ENCODE measurements at places on chromosomes 4 and X.

- peak; percentile 31 for DNase-seq
These were observed 1.4 kb downstream of the MAGED1 start for GRCh38 chrX:51894697-51895336.

- DNase-seq: no peak
These were observed 60.8 kb upstream of the MSANTD1 start for GRCh38 chr4:3188118-3188517.

GRCh38 chr4:187304133-187304532 is 580.5 kb upstream of the FAT1 start:
- no peak for DNase-seq

- no peak for DNase-seq
These were observed 105.1 kb upstream of the LIMCH1 start for GRCh38 chr4:41432881-41433280.

GRCh38 chrX:68203211-68203610 is 230.1 kb downstream of the OPHN1 start:
- DNase-seq: no peak

DNA sequence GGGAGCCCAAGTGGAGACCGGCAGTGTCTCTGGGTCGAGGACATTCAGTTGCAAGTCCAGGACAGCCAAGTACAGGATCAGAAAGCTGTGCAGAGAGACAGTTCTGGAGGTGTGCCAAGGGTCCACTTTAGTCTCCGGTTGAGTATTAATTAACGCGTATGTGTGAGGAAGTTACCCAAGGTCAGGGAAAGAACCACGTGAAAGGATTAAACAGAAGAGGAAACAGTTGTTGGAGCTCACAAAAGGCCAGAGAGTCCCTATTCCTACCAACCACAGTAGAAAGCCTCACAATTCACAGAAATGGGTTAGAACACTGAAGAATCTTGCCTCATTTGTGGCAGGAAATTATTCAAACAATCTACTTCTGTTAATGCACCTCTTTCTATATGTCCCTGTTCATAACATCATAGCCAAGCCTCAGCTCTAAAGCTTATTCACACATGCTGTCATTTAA is 17.9 kb upstream of the NSUN7 start:
- DNase-seq: no peak

DNA sequence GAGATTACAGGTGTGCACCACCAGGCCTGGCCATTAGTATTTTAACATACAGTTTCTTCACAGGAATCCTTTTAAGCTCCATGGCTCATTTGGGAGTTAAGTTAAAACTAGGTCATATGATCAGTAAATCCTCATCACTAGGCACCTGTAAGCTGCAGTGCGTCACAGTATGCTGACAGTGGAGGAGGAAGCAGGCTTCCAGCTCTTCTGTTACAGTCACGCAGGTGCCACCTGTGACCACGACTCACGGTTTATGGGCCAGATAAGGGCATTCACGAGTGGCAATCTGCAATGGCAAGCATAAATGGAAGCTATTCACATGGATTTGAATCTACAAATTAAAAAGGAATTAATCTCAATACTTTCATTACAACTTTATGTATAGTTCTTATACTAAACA is 129.4 kb upstream of the BCOR start:
- DNase-seq: no peak

- no peak for DNase-seq
These were observed 18.2 kb downstream of the RGS12 start for GRCh38 chr4:3311095-3311372.

GRCh38 chr4:79173186-79173585 is 152.7 kb downstream of the NAA11 start:
- no peak for DNase-seq

GRCh38 chrX:2500091-2500802 is 529 bp downstream of the DHRSX start:
- DNase-seq: no peak

DNA sequence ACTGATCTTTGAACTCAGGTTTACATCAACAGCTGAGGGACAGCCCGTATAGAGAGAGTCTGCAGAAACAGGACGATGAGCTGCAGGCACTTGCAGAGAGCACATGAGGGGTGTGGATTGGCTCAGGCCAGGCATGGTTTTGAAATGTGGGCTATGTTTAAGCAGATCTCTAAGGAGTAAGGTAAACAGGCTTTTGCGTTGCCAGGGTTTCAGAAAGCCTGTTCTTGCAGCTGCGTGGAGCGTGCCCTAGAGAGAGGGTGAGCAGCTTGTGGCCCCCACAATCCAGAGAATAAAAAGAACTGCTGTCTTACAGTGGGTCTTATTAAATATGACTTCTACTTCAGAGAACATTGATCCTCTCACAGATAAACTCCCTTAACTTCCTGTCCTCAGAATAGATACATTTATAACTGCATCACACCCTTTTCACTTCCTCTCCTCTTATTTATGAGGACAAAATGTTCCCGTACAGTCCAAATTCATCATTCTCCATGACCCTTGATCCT is 64.1 kb downstream of the TMA16 start:
- DNase-seq: no peak

DNA sequence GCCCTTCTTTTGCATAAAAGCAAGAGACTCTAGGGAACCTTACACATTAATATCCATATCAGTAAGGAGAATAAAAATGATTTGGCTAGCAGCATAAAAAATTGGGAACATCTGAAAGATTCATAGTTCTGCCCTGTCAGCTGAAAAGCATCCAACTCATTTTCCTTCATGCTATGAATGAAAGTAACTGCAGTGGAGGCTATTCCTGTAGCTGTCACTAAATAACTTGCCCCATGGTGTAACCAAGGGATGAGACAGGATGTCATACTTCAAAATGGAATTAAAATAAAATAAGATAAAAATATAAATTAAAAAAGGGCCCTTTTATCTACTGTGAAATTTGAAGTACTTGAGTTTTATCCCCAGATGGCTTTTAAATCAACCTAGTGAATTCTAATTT is 878.8 kb downstream of the C4orf33 start:
- DNase-seq: no peak

DNA sequence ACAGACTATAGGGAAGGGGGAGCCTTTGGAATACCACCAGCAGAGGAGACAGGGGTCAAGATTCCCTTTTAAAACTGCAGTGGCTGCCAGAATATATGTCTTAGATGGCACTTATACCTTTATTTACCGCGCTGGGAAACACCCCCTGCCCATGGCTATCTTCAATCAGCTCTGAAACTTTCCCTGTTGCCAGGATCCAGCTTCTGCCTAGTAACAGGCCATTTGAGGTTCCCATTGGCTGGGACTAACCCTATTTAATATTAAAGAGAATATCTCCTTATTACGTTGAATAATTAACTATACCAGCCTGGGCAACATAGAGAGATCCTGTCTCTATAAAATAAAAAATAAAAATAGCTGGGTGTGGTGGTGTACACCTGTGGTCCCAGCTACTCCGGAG is 23.8 kb downstream of the SOWAHB start:
- peak; percentile 25 for DNase-seq

GRCh38 chrX:136166221-136166855 is 19.0 kb downstream of the FHL1 start:
- DNase-seq: no peak

GRCh38 chr4:113633467-113633866 is 128.1 kb downstream of the CAMK2D start:
- DNase-seq: no peak

- DNase-seq: peak; percentile 44
These were observed 194.0 kb downstream of the GASK1B start for GRCh38 chr4:157978680-157979361.

DNA sequence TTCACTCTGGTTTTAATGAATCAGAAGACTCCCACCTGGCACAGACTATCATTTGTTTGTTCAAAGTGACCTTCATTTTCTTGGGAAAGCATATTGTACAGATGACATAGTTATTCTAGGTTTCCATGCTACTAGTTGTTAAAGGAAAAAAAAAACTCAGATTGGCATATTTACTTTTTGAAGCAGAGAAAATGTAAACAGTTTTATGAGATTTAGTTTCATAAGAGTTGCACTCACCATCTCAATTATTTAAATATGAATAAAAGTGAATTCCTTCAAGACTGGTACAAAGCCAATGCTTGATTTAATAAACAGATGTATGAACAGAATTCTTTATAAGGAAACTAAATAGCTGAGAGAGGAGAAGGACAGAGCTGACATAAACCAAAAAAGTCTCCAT is 280.3 kb upstream of the UGT8 start:
- no peak for DNase-seq

GRCh38 chr4:35739308-35739707 is 505.0 kb downstream of the ARAP2 start:
- DNase-seq: no peak

DNA sequence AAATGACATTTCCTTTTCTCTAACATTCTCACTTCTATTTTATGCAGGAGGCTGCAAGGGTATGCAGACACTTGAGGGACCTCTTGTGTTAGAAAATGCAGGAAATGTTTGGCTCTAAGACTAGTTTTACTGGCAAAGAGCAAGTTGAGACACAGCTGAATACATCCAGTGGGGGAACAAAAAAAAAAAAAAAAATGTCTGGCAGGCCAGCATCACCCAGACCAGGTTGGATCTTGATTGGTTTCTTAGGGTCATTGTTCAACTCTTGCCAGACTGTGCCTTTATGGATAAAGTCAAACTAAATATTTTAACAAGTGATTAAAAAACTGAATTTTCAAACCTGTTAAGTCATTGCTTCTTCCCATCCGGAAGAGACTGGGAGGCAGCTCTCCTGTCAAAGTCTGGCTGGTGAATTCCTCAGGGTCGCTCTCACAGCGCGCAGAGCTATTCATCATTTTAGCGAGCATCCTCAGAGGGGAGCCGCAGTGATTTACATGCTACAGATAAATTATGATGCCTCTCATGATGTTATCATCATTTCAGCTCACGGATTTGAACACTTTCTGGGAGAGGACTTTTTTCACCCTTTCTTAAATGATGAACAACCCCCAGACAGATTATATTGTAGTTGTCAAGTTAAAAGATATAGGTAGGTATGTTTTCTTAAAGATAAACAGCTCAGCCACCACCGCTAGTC is 23.6 kb upstream of the PACRGL start:
- DNase-seq: no peak

- no peak for DNase-seq
These were observed 29.0 kb upstream of the SORBS2 start for GRCh38 chr4:185840953-185841352.

GRCh38 chr4:15690020-15690809 is 8.6 kb downstream of the FAM200B start:
- no peak for DNase-seq

DNA sequence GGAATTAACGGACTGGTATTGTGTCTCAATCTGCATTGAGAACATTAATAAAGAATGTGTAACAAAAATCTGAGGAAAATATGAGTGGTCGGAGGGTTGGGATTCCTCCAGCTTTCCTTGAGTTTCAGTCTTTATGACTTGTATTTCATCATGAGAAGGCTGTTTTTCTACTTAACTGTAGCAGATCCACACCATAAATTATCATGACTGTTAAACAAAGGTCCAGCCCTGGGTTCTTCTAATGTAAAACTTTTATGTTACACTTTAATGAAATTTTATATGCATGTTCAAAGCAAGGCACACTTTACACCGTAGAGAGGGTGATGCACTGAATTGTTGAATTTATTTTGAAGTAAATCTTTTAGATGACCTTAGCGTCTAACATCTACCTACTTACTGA is 7.0 kb downstream of the AFF2 start:
- DNase-seq: no peak

- no peak for DNase-seq
These were observed 545.7 kb upstream of the AGA start for GRCh38 chr4:177987896-177988295.

DNA sequence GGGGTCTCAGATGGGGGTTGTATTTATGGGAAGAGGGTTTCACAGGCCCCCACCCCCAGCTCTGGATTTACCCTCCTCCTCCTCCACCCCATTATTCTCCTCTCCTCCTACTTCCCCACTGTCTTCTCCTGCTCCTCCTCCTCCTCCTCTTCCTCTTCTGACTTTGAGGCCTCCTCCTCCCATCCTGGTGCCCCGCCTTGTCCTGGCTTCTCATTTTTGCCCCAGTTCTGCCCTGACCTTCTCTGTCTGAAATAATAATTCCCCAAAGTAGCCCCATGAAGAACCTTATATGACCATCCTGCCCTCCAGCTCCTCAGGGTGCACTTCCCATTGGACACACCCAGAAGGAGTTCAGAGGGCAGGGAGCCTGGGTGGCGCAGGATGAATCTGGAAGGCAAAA is 351.4 kb upstream of the GATB start:
- DNase-seq: no peak

GRCh38 chrX:114924856-114925255 is 92.6 kb downstream of the IL13RA2 start:
- no peak for DNase-seq
